ENCODE measurements at places on chromosomes 7 and 10. TPM values are rescaled to one million over a fixed set of nuclear protein-coding genes. Genes with fewer than 3 reads are reported as not detected.

DNA sequence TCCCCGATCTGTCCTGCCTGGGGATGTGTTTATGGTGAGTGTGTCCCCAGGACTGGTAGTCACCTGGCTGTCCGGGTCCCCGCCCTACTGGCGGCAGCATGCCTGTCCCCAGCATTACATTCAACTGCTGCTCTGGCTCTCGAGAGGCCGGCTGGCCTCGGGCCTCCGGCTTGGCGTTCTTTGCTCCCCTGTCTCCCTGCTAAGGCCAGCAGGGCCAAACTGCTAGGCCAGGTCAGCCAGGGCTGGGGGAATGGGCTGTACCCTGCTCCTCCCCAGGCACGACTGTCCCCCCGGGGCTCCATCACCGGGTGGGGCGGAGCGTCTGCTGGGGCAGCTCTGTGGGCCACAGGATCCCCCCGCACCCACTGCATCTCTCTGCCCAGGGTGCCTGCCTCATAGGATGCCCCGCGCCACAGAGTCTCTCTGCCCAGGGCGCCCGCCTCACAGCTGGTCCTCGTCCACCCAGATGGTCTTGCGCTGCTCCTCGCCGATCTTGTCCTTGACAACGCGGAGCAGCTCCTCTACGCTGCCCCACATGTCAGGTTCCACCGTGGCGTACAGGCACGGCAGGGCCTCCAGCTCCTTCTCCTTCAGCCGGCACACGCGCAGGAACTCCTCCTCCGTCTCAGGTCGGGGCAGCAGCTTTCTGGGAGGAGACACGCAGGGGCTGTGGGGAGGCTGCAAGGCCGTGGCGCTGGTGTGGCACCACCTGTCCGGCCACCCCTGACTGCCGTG is 62.3 kb upstream of the GNA12 start:
- no peak for DNase-seq

DNA sequence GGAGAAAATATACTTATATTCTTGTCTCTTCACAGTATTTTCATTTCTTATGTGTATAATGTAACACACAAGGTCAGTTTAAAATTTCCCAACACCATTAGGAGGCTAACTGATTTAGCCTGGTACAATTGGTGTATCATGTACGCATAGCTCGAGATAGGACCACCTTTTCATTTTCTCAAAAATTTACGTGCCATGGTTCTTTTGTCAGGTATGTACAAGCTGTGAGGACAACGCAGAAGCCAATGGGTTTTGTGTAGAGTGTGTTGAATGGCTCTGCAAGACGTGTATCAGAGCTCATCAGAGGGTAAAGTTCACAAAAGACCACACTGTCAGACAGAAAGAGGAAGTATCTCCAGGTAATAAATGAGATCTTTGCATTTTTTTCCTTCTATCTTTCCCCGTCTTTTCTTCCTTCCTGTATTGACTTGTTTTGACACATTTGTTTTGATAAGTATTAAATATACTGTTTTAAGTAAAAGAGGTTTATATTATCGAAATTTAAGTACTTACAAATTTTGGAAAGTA is 55.0 kb downstream of the TRIM24 start:
- DNase-seq, result no peak

- no peak for DNase-seq
These were observed 444.7 kb downstream of the MAGI2 start for GRCh38 chr7:79008786-79009185.

GRCh38 chr10:71857934-71858890 is 7.2 kb upstream of the PSAP start:
- DNase-seq, result no peak

- DNase-seq, result peak; percentile 35
These were observed 49.3 kb upstream of the IL6 start for GRCh38 chr7:22677680-22678079.

The NPTX2 gene
- not detected for total RNA-seq

- peak; percentile 80 for DNase-seq
These were observed at the start of gene FAM53B for GRCh38 chr10:124744102-124745050. Gene FAM53B, minus strand, starts transcription at chr10:124744378. Its CDS starts 37,665 bp downstream, at chr10:124706713.

The GJD4 gene
- not detected for total RNA-seq

The TMEM213 gene
- not detected for total RNA-seq

The LIPA gene
- total RNA-seq, result 20.4 TPM

GRCh38 chr7:116420003-116420402 is 79.5 kb upstream of the CAV2 start:
- no peak for DNase-seq

The SPDYE16 gene
- total RNA-seq, result 0.20 TPM

The CDC123 gene
- total RNA-seq, result 123 TPM

GRCh38 chr10:34895977-34896376 is 80.9 kb upstream of the PARD3 start:
- no peak for DNase-seq

DNA sequence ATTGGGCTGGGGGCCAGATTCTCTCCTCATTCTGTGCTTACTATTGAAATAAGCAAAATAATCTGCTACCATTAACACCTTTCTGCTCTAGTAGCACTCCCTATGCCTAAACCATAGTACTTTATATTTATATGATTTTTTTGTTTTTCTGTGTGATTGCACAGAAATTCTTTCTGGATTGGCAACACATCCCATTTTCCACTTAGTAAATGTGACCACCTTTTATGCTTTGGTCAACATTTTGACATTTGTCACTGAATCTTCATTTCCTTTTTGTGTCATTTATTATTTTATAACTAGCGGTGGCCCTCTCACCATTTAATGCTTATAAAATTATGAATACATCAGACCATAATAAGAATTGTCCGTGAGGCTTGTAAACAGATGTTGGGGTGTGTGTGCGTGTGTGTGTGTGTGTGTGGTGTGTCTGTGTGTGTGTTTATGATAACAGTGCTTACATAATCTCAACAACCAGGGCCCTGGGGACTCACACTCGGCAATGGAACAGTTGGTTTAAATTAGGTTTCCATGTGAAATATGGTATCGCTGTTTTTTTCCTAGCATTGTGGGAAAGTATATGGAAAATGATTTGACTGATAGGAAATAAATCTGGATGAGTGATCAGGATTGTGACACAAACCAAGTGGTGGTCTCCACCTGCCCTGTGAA is 138.9 kb downstream of the NOC3L start:
- no peak for DNase-seq

DNA sequence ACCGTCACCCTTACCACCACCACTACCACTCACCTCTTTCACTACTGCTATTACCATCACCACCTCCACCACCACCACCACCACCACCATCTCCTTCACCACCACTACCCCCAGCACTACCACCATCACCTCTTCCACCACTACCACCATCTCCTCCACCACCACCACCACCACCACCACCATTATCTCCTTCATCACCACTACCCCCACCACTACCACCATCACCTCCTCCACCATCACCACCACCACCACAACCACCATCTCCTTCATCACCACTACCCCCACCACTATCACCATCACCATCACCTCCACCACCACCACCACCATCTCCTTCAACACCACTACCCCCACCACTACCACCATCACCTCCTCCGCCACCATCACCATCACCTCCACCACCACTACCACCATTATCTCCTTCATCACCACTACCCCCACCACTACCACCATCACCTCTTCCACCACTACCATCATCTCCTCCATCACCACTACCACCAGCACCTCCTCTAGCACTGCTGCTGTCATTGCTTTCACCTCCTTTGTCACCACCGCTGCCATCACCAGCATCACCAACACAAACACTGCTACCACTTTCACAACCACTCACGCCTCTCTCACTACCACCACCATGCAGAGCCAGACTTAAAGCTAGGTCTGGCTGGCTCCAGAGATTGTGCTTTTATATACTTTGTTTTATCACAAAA is 109.3 kb downstream of the ICA1 start:
- DNase-seq, result no peak

The MYH16 gene
- not detected for total RNA-seq

DNA sequence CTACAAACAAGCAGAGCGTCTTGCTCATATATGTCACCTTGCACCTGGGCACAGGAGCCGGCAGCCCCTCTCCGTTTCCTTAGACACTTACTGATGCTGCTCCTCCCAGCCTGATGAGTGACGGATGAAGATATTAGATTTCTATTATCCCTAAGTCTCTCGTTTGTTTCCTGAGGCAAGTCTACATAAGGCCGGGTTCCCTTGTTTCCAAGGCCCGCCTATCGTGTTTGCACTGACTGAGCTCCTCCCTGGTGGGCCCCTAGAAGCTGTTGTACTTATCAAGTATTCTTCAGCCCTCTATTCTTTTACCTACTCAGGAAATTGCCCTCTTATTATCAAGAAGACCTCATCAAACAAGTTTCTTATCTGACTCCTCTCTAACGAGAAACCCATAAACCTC is 18.5 kb downstream of the SH3PXD2A start:
- DNase-seq, result no peak

DNA sequence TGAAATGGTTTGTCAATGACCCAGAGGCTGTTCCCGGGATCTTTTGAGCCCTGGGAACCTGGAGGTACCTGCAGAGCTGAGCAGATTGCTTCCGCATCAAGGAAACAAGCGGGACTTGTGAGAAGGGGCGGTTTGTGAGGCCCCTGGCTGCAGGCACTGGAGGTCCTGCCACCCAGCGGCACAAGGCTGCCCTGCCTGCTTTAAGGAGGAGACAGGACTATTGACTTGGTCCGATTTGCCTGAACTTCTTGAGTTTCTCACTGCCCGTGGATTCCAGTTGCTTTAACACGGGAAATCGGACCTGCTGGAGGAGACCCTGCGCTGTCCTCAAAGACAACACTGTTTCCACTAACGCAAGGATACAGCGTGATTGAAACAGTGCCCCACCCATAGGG is 130.1 kb downstream of the DNAJB6 start:
- no peak for DNase-seq

The TEX47 gene
- total RNA-seq, result not detected

The CALHM3 gene
- total RNA-seq, result not detected

DNA sequence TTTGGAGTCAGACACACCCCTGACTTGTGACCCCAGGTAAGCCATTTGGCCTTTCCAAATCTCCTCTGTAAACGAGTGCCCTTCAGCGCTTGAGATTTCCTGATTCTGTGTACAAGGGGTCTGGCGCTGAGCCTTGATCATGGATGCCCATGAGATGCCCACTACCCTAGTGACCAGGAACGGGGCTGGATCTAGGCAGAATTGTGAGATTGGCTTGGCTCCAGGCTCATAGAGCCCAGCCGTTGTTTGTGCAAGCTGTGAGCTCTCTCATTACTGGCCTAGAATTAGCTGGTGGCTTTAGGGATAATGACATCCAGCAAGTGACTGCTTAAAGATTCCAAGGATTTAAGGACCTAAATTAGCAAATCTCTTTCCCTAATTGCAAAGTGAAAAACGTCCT is 84.9 kb downstream of the CAMK1D start:
- DNase-seq, result no peak

DNA sequence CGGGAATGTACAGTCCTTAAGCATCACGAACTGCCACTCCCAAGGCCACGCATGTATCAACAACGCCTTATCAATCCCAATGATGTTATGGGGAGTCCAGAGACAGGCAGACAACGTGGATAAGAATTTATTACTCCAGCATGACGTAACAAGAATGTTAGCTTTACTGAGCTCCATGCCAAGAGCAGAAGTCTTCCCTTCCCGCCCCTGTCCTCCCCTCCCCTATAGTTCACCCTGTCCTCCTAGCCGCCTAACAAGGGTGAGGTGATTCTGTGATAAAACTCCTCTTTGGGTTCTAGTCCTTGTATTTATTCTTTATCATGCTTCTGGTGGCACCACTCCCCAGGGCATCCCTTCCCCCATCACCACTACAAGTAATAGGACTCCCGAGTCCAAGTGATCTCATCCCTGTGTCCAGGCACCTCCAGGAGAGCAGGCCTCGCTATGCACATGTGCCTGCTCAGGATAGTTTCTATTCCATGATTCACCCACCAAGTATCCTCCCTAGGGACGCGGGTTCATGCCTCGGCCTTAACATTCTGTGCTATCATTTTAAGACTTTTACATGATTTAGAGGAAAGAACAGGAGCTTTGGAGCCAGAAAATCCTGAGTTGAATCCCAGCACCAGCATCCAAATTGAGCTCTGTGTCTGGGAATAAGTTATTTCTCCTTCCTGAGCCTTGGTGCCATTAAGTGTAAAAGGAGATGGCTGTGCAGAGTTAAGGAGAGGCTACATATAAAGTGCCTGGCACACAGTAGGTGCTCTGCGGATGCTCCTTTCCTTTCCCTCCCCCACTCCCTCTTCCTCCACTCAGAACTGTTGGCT is 15.4 kb downstream of the GSDME start:
- DNase-seq, result no peak

DNA sequence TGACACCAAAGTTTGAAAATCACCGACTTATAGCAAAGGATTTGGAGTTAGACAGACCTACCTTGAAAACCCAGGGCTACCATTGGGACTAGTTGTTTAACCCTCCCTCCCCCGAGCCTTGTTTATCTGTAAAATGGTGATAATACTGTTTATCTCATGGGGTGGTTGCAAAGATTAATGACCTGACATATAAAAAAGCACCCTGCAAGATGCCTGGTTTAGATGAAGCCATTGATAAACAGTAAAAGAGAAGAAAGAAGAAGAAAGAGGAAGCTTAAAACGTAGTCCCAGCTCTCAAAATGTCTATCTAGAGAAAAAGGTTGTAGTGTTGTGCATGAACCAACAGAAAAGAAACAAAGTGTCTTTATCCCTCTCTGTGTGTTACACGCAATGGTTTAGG is 145.7 kb downstream of the FGFR2 start:
- no peak for DNase-seq

DNA sequence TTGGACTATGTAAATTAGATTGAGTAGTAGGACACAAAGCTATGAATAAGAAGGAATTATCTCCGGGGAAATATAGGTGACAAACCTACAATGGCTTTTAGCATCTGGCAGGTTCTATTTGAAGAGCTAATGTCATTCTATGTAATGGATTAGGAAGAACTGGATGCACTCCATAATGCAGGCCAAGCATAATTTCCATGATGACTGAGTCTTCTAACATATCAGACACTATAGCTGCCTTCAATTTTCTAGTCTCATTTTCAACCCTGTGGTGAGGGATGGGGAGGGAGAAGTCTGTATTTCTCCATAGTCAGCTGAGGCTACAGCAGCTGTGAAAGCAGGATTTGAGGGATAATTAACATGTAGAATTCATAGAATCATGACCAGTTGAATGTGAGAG is 390.4 kb upstream of the LRRTM3 start:
- no peak for DNase-seq

The GPR141 gene
- total RNA-seq, result not detected

Measured in activated CD8-positive, alpha-beta T cell treated with anti-CD3 and anti-CD28 coated beads for 36 hours (primary cell).